ENCODE measurements at places on chromosomes 6 and 20. TPM values are rescaled to one million over a fixed set of nuclear protein-coding genes. Genes with fewer than 3 reads are reported as not detected.
A peak's percentile ranks its signal among the peaks of the same experiment; 100 is the strongest.

DNA sequence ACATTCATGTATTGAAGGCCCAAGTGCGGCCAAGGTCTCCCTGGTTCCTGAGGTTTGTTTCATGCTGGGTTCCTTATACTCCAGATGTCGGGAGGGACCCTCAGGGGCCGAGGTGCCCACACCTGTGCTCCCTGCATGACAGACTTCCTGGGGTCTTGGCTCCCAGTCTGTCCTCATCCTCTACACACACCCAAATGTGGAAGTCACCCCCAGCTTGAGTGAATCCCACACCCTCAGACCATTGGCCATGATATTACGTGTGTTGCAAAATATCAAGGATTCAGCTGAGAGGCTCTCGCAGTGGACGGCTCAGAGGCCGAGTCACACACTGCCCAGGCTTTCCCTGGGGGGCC is 82.2 kb upstream of the DUSP22 start:
- DNase-seq = no peak

GRCh38 chr6:35044761-35045421 is 96.2 kb downstream of the TCP11 start:
- peak; percentile 24 for DNase-seq

DNA sequence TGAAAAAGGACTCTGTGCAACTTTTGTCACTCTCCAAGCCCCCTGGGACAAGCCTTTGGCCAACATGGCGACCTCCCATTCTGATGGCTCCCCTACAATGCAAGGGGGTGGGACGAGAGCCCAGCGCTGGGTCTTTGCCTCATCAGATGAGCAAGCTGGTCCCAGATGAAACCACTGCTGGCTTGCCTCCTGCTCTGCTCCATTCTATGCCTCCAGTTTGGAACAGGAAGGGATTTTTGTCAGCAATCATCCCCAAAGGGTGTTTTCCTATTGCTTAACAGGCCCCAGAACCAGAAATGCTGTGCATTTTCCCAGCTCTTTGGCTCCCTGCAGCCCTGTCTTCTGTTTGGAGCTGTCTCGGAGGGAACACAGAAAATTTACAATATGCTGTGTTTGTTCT is 412.7 kb downstream of the MAFB start:
- DNase-seq = no peak

- no peak for DNase-seq
These were observed 931.4 kb downstream of the QKI start for GRCh38 chr6:164345806-164346496.

DNA sequence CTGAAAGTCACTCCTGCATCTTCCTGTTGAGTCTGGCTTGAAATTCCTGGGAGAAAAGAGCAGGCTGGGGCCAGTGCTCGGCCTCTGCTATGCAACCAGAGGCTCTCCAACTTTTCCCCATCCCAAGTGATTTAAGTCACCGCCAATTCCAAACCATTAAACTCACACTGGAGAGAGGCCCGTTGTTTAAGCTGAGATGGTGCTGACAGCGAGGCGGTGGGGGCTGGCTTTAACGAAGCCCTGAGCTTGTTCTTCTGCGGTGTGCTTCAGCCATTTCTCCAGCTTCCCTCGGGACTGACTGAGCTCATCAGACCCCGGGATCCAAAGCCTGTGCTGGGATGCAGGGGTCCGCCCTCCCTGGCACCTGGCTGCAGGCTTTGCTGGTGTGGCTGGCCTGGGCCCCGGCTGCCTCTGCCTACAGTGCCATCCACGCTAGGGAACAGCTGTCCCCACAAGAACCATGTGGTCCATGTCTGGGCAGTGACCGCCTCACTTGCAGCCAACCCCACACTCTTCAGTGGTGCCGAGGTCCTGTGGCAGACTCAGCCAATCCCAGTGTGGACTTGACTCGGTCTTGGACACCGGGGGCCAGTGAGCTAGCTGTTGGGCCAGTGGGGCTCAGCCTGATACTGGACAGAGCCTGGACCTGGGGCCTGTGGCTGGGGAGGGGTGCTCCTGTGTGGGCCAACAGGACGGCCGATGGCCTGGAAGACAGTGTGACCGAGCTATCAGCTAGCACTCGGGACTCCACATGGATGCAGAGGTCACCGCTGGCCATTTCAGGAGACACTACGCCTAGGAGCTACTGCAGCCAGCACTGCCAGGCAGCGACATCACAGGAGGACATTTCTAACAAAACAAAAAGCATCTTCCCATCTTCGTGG is 21.2 kb downstream of the RAMACL start:
- no peak for DNase-seq

DNA sequence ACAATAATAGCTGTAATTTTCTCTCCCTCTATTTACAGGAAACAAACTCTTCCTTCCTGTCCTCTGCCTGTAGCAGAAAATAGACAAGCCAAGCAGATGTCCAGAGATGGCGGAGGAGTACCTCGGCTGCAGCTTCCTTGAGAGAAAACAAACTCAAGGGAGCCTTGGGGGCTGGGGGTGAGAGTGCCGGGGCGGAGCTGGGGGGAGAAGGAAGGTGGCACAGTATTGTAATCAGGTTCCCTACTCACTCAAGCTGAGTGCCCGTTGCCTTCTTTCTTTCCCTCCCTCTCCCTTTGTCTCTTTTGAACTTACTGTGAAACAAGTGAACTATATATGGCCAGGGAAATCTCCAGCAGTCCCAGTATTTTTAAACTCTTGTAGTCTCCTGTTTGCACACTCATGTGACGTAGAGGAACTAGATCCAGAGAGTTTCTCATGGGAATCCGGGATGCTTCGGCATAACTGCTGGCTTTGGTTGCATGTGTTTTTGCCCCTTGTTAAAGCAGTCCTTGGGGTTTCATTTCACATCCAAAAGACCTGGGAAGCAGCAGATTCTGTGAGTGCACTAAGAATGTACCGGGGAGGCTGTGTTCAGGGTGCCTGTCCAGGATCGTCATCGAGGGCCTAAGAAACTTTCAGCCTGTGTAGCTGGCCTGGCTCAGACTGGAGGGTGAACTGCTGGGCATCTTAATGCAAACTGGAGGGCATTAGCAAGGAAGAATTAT is 44.6 kb upstream of the HDDC2 start:
- no peak for DNase-seq

DNA sequence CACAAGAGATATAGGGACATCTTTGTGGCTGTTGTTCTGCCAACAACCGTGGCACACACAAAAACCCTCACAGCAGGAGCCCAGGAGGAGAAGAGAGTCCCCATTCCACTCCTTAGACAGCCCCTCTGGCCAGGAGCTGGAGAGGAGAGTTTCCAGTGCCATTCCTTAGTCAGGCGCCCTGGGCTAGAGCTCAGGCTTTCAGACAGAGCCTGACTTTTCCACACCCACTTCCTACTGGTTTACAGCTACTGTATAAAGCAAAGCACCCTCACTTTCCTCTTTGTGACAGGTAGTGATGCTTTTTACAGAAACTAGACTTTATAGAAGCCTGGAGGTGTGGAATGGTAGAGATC is 145.9 kb downstream of the SYCP2 start:
- DNase-seq = no peak

DNA sequence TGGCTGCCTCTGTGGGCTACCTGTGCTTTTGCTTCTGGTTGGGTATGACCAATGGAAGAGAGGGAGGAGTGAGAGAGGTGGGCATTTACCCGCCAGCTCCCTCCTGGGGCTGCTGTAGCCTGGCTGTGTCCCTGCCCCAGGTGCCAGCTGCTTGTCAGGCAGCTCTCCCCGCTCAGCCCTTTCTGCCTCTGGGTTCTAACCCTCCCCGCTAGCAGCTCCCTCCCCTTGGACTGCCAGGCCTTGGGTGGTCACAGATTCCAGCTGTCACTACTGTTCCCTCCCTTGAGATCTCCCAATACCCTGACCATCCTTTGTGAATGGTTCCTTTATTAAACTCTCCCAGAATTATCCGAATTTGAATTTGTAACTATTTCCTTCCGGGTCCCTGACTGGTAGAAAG is 95.5 kb upstream of the RNF24 start:
- DNase-seq = no peak

GRCh38 chr6:11386323-11386722 is 151.2 kb upstream of the TMEM170B start:
- no peak for DNase-seq

GRCh38 chr20:23565503-23566045 is 2.7 kb downstream of the CST9L start:
- no peak for DNase-seq

DNA sequence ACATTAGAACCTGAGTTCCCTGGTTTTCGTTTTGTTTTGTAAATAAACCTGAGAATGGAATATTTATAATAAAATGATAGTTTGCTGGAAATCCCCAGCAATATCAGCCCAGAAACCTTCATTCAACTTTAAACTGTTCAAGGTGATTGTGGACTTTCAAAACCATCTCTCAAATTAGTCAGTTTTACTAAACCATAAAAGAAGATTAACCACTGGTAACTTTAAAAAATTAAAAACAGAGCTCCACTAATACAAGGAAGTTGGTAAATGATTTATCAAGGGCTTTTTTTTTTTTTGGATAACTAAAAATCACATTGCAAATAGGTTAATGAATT is 10.0 kb downstream of the MBOAT1 start:
- DNase-seq = no peak

- no peak for DNase-seq
These were observed 6.0 kb upstream of the PRDM1 start for GRCh38 chr6:106079961-106080762.

- DNase-seq = no peak
These were observed 111.5 kb downstream of the TMEM242 start for GRCh38 chr6:157211603-157212455.

DNA sequence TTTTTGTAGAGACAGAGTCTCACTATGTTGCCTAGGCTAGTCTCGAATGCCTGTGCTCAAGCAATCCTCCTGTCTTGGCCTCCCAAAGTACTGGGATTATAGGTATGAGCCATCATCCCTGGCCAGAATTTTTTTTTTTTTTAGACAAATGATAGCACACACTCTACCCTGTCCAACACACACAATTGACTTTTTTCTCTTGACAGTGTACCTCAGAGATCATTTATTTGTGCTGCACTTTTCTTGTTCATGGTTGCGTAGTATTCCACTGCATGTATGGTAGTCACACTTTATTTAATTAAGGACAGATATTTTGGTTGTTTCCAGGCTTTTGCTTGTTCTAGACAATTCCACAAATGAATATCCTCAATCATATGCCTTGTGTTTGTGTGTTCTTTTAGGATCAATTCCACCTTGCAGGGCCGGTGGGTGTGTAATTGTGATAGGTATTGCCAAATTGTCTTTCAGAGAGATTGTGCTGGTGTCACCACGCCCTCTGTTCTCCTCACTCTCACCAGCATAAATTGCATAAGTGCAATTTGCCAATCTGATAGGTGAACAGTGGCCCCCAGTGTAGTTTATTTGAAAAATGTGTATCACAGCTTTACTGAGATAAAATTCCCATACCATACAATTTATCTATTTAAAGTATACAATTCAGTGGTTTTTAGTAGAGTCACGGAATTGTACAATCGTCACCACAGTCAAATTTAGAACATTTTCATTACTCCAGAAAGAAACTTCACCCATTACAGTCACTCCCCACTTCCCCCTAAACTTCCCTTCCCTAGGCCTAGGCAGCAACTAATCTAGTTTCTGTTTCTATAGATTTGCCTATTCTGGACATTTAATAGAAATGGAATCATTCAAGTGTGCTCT is 20.1 kb downstream of the SRC start:
- no peak for DNase-seq

DNA sequence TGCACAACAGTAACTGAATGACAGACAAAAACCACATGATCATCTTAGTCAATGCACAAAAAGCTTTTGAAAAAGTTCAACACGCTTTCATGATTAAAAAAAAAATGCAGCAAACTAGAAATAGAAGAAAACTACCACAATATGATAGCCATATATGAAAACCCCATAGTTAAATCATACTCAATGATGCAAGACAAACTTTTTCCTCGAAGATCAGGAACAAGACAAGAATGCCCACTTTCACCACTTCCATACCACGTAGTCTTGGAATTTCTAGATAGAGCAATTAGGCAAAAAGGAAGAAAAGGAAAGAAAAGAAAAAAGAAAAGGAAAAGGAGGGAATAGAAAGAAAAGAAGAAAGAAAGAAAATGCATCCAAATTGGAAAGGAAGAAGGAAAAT is 44.6 kb upstream of the SLC23A2 start:
- DNase-seq = no peak

GRCh38 chr6:47161176-47161687 is 119.1 kb upstream of the ADGRF1 start:
- DNase-seq = peak; percentile 79

GRCh38 chr6:39075807-39076622 is 27.4 kb downstream of the GLP1R start:
- no peak for DNase-seq

The HAO1 gene
- not detected for total RNA-seq

The FLRT3 gene
- total RNA-seq = 0.23 TPM

The CCM2L gene
- total RNA-seq = 2.1 TPM
